Aorta (tissue), 5 donors: ENCODE measurements at places on chromosomes 16 and 17. TPM values are rescaled to one million over a fixed set of nuclear protein-coding genes. Genes with fewer than 3 reads are reported as not detected.

MED13 gene
- 4.8 TPM for polyA plus RNA-seq

RPL27 gene
- 3,011 TPM for polyA plus RNA-seq

DDX52 gene
- 6.5 TPM for polyA plus RNA-seq

ARSG gene
- polyA plus RNA-seq: 0.88 TPM

ABCA3 gene
- polyA plus RNA-seq: 2.6 TPM

PRR15L gene
- 43.5 TPM for polyA plus RNA-seq

FKBP10 gene
- polyA plus RNA-seq: 70.5 TPM

MYLK3 gene
- polyA plus RNA-seq: 0.63 TPM

MAP2K6 gene
- polyA plus RNA-seq: 4.3 TPM

POLR2A gene
- 27.9 TPM for polyA plus RNA-seq

KRT33B gene
- not detected for polyA plus RNA-seq

CHST5 gene
- 1.5 TPM for polyA plus RNA-seq

ABAT gene
- 6.6 TPM for polyA plus RNA-seq

SLFN12 gene
- 8.7 TPM for polyA plus RNA-seq

NR1D1 gene
- 28.5 TPM for polyA plus RNA-seq

INCA1 gene
- polyA plus RNA-seq: 1.3 TPM

SRCIN1 gene
- 0.41 TPM for polyA plus RNA-seq
